ENCODE measurements at places on chromosomes 11 and 22.

DNA sequence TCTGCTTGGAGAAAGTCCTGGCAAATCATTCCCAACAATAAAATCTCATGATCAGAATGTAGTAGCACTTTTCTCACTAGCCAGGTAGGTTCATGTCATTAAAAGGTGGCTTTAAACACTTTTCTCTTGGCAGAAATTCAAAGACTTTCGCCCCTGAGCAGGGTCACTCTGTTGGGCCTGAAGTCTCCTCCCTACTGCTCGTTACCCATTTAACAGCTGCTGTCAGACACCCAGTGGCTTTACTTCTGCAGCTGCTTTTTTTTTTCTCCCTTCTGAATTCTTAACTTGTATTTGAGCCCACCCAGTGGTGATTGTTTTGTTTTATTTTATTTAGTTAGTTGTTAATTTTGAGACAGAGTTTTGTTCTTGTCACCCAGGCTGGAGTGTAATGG, 25.0 kb downstream of the ARHGAP8 start:
- no peak for DNase-seq

DNA sequence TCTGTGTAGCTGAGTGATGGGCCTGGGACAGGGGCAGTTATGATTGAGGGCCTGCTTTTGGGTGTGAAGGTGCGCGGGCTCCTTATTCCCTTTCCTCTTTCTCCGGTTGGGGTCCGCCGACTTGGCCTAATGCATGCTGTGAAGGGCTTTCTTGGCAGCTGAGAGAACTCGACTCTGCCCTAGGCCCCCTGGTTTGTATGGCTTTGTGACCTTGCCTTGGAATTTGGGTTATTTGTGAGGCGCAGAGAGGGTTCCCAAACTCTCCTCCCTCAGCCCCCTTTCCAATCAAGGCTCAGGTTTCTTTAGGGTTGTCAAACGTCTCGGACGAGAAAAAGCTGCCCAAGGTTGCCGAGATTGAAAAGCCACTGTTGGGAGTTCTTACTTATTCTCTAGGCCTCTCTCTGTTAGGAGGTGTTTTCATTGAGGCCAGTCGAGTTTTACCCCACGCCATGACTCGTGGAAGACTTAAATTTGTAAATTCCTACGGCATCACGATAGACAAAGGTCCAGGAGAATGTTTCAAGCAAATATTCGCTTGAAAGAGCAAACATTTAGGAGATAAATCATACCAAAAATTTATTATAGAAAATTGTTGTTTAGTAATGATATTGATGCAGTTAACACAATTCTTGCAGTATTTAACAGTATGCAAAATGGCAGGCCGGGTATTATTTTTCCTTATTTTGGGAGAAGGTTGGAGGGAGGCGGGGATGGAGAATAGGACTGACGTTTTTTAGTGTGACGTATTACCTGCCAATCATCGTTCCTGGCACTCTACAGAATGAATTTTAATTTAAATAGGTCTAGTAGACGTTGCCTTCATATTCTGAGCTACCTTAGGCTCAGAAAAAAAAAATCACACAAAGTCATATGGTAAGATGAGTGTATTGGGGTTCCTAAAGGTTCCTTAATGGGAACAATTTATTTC, 689 bp downstream of the PDHX start:
- no peak for DNase-seq

DNA sequence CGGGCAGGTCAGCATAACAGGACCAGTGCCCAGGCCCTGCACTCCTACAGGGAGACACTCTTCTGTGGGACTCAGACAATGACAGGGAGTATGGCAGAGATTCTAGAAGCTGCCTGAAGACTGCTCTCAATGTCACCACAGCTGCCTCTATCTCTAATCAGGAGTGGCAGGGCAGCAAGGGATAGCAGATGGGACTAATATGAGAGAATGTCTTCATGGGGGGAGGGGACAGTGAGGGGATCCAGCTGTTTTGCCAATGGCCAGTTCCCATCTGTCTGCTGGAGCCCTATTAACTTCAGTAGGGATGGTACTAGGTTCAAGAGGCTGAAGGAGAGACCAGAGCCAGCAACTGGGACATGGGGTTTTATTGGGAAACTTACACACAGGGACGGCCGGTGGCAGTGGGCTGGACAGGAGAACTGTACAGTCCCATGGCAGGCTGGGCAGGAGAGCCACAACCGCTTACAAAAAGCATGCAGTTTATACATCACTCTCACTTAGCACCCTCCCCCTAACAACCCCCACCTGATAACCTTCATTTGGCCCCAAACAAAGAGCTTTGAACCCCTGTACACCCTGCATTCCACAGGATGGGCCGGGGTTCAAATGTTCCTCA, 2.5 kb upstream of the CD82 start:
- DNase-seq = no peak

- DNase-seq = no peak
Observed at GRCh38 chr11:35030716-35031213, 108.2 kb upstream of the CD44 start.

GRCh38 chr22:29992341-29993275, 87.7 kb upstream of the HORMAD2 start:
- no peak for DNase-seq

DNA sequence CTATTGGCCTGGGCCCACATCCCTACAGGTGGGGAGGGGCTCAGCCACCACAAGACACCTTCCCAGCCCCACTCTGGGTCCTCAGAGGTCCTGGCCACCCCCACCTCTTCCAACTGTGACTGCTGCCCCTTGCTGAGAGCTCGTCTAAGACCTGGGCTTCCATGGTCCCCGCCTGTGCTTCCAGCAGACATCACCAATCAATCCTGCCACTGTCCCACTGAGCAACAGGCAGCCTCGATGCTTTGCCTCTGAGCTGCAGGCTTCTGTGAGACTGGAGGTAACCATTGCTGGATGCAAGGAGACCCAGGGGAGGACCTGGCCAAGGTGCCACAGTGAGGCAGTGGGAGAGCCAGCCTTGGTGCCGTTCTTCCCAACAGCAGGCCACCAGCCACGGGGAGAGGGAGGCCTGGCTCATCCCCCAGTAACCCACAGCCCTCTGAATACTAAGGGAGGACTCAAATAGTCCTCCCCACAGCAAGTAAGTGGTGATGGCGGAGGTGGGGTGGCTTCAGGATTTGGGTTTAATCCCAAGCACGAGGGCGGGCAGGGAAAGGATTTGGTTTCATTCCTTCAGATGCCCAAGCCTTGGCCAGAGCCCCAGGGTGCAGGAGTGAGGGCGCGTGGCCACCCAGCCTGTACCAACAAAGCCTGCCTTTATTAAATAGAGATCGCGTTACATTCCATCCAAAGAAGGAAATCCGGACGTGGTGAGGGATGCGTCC, 5.5 kb upstream of the FADS3 start:
- DNase-seq = no peak

- no peak for DNase-seq
Observed at GRCh38 chr11:18699848-18700261, 1.3 kb downstream of the TMEM86A start.

- DNase-seq = no peak
Observed at GRCh38 chr22:50490531-50491308, 4.1 kb downstream of the MIOX start.

DNA sequence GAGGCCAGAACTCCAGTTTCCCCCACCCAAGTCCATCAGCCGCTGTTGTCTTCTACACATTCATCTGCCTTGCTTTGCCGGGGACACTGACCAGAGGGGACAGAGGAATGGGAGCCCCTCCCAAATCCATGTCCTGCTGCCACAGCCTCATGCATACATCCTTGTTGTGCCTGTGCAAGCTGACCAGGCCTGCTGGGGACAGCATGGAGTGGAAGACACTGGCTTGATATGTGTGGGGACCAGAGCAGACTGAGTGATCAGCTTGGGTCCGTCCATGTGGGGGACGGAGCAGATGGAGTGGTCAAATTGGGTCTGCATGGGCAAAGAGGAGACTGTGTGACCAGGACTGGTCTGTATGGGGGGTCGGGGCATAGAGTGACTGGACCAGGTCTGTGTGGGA, 43.8 kb downstream of the KCNC1 start:
- DNase-seq = no peak

- DNase-seq = peak; percentile 97
Observed at GRCh38 chr22:49917974-49918910, at the start of the genes ALG12 and CRELD2. TSS of gene ALG12 (minus strand) at chr22:49918438. CDS start at chr22:49913765, 4,673 bp downstream. TSS of gene CRELD2 (plus strand) at chr22:49918634. CDS start at chr22:49918770, 136 bp downstream.

DNA sequence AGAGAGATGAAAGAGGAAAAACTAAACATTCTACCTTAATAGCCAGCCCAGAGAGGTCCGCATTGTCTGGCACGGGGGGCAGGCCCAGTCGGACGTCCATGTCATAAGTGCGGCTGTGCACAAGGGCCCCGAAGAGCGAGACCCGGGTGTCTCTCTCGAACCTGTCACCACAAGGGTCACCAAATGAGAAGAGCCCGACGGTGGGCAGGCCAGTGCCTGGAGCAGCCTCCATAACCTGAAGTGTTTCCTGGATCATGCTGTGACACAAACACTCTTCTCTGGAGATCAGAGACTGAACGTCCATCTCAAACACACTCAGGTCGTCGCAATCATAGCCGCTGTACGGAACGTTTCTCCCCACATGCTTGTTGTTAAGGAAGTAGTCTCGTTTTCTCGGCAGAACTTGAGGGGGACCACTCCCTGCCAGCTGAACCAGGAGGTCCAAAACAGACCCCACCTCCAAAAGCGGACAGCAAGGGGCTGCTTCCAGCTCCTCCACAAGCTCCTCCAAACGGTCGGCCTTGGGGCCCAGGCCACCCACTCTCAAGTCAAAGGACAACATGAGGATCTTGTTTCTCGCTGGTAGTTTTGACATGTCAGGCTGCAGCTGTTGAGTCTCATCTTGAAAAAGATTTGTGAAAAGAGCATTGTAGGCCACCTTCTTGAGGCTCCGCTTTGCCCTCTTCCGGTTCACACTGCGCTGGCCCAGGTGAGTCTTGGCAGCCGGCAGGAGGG, 971 bp downstream of the TUBGCP6 start:
- no peak for DNase-seq

GRCh38 chr11:61946894-61947293, 3.3 kb upstream of the BEST1 start:
- DNase-seq = no peak

DNA sequence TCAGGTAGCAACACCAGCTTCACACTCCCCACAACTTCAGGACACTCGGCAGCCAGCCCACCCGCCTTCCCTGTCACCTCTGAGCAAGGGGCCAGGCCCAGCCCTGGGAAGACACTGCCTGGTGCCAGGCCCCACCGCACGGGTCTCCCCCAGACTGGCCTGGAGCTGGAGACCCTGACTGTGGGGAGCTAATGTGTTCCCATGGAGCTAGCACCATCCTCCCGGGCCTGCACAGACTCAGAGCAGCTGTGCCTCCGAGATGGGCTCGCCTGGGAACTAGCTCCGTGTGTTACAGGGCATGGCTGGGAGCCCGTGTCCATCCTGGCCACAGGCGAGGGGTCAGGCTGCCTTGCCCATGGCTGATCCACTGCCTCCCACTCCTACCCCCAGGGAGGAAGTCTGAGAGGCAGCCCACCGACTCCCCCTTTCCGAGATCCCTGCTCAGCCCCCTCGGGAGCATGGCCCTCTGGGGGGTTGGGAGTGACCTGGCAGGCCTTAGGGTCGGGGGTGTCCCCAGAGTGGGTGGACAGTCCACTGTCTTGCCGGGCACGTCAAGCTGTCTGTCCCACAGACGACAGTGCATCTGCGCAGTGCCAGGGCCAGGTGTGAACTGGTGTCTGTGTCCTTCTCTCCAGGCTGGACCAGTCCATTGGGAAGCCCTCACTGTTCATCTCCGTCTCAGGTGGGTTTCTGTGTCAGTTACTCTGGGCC, 76.7 kb upstream of the KCNQ1OT1 start:
- no peak for DNase-seq

GRCh38 chr22:43892183-43892894, 526 bp upstream of the PNPLA5 start:
- no peak for DNase-seq

DNA sequence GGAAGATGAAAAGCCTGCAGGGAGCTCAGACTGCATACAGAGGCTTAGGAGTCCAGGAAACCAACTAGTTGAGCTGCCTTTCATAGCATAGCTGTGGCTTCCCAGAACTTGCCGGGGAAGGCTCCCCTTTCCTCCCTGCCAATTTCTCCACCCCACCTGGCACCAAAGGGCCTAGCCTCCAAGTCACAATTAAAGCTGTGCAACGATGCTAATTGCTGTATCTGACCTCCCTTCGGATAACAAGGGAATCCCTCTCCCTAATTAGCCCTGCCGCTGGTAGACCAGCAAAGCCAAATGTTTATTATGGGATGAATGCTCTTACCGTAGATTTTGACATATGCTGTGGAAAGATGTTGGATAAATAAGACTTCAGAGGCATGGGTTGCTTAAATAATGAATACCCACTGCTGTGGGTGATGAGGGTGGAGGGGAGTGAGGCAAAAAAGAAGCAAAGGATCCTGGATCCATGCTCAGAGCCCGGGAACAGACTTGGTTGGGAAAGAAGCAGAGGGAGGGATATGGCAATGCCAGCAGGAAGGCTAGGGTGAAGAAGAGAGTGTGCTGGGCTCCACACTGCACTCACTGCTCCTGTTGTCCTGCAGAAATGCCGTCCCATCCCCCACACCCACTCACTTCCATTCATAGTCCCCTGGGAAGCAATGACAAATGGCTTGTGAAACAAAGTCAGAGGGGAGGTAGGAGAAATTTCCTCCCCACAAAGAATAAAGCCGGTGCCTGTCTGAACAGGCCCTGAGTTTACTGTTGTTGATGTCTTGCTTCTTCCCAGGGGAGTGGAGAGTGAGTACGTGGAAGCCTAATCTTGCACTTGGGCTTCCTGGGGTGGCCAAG, 608.1 kb upstream of the CADM1 start:
- DNase-seq = no peak

GRCh38 chr11:117467770-117468169, 140.1 kb downstream of the CEP164 start:
- no peak for DNase-seq

DNA sequence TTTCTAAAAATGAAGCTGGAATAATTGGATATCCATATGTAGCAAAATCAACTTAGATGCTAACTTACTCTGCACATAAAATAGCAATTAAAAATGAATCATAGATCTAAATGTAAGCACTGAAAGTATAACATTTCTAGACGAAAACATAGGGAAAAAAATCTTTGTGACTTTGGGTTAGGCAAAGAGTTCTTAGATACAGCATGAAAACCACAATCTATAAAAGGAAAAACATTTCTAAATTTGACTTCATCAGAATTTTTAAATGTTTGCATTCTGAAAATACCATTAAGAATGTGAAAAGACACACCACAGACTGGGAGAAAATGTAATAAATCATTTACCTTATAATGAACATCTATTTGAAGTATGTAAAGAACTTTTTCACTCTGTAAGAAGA, 128.8 kb downstream of the APIP start:
- DNase-seq = no peak

All from GM18507 (cell line).